CD4-positive, alpha-beta T cell treated with Interleukin-15 for 4 hours (primary cell): ENCODE measurements at places on chromosomes 2 and 18.

DNA sequence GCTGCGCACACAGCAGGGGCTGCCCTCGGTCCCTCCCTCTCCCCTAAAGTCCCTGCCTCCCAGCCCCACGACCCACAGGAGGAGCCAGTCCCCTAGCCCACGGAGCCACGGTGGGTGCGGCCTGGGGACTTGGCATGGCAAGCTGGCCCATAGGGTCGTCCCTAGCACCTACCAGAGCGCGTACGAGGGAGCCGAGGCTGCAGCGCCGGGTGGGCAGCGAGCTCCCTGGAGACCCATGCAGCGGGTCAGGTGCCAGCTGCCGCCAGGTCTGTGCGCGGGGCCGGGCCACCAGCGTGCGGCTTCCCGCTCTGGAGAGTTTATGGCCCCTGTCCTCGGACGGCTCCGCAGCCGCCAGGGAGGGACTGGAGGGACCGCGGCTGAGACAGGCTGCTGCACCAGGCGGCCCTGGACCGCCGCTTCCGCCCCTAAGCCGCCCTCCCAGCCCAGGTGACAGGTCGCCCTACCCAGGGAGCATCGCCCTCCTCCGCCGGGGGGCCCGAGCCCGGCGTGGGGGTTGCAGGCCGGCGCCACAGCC, 273.6 kb downstream of the CCDC74A start:
- no peak for DNase-seq

DNA sequence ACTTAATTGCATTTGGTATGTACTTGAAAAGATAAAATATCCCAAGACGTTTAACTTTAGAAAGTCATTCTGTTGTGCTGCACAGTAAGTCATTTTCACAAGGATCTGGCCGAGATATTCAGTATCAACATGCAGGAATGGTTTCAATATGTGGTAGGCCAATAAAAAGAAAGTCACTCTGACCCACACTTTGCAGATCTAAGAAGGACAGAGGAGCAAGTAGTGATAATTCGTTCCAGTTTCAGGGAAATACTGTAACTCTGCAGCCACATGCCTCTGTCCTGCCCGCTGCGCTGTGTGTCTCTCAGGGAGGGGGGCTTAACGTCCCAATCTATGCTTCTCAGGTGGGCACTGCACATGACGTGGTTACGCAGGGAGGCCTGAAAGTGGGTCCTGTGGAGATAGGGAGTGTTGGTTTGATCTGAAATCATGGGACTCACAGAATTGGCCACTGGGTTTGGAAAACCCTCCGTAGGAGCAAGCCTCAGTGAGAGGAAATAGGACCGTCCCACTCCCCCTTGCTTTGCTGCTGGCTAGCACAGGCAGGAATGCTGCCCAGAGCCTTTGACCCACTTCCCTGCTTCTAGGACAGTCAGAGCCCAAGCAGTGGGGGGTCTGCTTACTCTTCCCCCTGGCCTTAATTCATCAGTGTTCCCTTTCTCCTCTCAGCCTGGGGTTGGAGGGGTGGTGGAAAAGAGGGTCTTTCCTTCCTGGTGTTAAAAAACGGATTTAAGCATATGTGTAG, 314.7 kb upstream of the SPRED2 start:
- DNase-seq: no peak

DNA sequence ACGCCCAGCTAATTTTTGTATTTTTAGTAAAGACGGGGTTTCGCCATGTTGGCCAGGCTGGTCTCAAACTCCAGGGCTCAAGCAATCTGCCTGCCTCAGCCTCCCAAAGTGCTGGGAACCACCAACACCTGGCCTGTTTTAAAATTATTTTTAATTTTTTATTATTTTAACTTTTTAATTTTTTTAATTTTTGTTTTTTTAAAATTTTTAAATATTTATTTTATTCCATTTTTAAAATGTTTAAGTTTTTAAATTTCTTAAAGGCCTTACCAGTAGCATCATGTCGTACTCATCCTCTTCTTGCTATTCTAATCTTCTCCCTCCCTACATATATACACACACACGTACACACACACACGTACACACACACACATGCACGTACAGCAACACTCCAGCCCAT, 1.4 kb downstream of the LYG1 start:
- DNase-seq: no peak

DNA sequence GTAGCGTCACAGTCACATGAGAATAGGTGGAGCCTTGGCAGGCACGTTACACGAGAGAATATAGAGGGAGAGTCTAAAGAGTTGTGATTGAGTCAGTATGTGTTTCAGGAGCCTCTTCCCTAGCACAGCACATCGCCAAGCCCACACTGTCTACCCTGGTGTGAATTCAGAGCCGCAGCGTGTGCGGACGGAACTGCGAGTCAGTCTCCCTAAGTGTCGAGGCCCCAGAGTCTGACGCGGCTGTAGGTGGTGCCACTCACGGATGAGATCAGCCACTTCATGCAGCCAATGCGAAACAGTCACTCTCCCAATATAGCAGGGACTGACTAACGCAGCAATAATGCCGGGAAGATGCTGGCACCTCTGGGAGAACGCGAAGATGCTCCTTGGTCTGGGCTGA, 587.3 kb upstream of the ID2 start:
- DNase-seq: no peak

DNA sequence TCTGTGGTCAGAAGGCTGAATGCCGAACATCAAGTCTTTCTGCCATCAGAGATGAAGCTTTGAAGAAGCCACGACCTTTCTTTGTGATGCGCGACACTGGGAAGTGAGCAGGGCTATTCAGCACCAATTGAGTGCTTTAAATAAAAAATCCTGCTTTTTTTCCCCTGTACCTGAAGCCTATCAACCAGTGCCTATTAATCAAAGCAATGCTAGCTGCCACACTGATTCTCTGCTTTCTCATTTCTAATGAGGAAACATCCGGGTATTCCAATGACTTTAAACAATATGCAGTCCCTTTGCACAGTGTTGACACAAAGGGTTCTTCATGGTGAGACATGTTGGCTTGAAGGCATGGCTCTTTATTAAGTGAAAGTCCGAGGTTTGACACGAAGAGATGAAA, 88.0 kb downstream of the GALR1 start:
- no peak for DNase-seq
